ENCODE measurements at places on chromosomes 6 and 20.

- DNase-seq: no peak
Observed at GRCh38 chr6:76982476-76983199, 480.7 kb downstream of the HTR1B start.

DNA sequence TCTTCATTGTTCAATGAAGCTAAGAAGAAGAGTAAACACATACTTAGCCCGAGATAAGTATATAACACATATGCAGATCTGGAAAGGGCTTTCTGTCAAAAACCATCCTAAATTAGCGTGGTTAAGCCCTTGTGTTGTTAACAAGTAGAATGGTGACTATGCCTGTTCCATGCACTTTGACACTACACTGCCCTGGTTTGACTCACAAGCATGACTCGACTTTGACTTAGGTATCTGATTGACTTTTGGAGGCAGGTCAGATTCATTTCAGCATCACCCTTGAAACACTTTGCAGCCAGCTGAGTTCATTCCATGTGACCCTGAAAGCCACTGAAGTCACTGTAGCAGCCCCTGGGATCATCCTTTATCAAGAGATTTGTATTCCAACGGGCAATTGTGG, 239.8 kb downstream of the TBX18 start:
- DNase-seq: no peak

GRCh38 chr6:34512738-34513115, 43.4 kb downstream of the SPDEF start:
- no peak for DNase-seq

DNA sequence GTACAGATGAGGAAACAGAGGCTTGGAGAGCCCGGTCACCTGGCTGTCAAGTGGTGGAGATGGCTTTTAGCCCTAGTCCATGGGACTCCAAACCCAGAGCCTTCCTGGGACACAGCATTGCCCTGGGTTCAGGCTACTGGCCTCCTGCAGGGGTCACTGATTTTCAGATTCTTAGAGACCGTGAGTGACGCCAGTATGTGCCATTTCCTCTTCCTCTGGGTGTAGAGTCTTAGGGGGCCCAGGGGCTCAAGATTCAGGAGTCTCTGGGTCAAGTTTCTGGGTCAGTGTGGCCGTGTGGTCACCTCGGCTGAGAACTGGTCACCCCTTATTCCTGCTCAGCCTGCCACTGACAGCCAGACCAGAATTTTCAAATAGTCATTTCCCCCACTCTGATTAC, 574 bp downstream of the ARHGAP40 start:
- no peak for DNase-seq

DNA sequence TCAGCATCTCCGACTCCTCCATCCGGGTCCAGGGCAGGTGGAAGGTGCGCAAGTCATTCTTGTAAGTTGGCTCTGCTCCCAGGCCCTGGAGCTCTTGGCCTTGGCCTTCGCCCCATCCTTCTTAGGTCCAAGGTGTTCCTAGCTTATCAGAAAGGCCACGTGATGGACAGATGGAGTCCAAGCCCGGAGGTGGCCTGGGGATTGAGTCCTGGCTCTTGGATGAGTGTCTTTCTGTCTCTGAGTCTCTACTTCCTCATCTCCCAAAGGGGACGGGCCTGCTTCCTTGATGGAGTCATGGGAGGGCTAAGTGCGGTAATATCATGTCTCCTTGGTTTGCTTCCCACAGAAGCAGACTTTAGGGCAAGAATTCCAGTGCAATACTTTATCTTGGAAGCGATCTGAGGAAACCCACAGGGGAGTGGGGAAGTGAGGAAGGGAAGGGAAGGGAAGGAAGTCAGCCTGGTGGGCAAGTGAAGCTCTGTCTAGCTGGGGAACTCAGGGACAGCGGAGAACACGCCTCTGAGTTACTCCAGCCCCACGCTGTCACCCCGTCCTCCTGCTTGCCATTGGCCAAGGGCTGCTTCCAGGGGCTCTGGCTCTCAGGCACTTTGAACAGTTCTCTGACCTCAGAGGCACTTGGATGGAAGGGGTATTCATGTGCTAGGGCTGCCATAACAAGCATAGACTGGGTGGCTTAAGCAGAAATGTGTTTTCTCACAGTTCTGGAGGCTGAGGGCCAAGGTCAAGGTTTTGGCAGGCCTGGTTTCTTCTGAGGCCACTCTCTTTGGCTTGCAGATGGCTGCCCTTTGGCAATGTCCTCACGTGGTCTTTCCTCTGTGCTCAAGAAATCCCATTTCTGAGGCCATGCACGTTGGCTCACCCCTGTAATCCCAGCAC, 4.8 kb downstream of the LBP start:
- DNase-seq: no peak

GRCh38 chr6:24963887-24964570, 28.3 kb upstream of the RIPOR2 start:
- no peak for DNase-seq

GRCh38 chr20:17141568-17141967, 85.3 kb upstream of the PCSK2 start:
- no peak for DNase-seq
